ENCODE measurements at places on chromosomes 5 and 9.

DNA sequence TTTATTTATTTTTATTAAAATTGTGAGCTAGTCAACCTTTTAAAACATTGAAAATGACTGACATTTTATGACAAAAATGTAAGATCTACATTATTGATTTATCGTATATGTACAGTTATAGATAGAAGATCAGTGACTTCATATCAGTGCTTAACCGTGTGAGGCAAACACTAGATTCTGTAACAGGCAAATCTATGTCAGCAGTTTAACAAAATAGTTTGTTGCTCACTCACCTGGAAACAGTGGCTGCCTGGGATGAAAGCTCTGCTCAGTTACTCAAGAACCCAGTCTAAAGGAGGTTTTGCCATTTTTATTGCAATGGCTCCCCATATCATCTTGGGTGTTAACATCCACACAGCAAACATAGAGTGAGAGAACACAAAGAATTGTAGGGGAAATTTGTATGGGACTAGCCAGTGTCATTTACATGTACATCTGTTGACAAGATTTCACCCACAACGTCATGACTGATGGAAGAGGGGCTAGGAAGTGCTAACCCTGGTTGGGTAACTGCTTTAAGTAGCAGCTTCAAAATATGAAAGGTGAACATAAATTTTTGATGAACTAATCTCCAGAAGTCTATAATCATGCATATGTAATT is 49.0 kb downstream of the SGCD start:
- no peaks in the 10 kb centered on the region for H3K27me3 ChIP-seq
- H3K4me3 ChIP-seq = no peak overlapping the region
- H3K4me1 ChIP-seq = no peaks in the 10 kb centered on the region
- H3K36me3 ChIP-seq = no peaks in the 10 kb centered on the region
- DNase-seq = no peak

DNA sequence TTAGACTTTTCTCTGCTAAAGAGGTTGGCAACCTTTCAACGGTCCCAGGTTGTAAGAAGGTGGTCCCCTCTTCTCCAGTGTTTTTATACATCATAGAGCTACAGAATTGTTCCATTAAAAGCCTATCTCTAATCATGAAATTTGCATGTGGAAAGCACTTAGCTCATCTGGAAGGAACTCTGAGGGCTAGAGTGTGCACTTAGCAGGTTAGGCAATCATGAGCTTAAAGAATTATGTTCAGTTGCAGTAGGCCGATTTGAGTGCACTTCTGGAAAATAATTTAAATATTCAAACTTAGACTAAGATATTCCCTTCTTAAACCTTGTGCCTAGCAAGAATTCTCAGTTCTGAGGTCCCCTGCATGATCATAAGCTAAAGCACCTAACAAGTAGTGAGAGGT is 468.7 kb downstream of the SPATA31D1 start:
- no peak overlapping the region for H3K27ac ChIP-seq
- H3K4me1 ChIP-seq = peaks cover 15% of the 10 kb centered on the region
- no peaks in the 10 kb centered on the region for H3K27me3 ChIP-seq
- no peaks in the 10 kb centered on the region for H3K36me3 ChIP-seq
- no peak for DNase-seq

- H3K36me3 ChIP-seq = no peaks in the 10 kb centered on the region
- H3K4me1 ChIP-seq = no peaks in the 10 kb centered on the region
- H3K27ac ChIP-seq = no peak overlapping the region
- no peaks in the 10 kb centered on the region for H3K27me3 ChIP-seq
- no peak overlapping the region for H3K4me3 ChIP-seq
- DNase-seq = no peak
Measured at GRCh38 chr5:78923622-78923970, 61.5 kb downstream of the ARSB start.

DNA sequence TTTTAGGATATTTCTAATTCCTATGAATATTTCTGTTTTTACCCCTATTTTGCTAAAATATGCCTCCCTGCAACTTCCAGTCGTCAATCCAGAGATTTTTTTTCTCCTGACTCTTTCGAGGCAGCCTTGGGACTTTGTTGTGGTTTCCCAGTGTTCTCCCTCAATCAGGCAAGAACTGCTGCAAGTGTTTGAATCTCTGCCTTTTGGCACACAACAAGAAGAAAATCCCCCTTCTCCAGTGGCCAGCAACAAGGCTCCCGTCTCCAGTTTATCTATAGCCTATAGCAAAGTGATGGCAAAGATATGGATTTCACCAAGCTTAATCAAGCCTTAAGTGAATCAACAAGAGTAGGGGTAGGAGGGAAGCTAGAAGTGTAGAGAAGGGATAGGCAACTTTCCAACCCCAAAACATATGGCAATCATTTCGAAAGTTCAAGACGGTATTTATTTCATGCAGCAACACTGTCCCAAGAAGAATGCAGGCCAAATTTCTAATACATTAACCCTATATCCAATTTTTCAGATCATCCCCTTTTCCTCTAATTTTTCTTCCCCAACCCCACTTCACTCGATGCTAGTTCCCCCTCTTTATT is 37.7 kb upstream of the PAPPA start:
- H3K27ac ChIP-seq = no peak overlapping the region
- no peaks in the 10 kb centered on the region for H3K4me1 ChIP-seq
- H3K36me3 ChIP-seq = no peaks in the 10 kb centered on the region
- DNase-seq = no peak

DNA sequence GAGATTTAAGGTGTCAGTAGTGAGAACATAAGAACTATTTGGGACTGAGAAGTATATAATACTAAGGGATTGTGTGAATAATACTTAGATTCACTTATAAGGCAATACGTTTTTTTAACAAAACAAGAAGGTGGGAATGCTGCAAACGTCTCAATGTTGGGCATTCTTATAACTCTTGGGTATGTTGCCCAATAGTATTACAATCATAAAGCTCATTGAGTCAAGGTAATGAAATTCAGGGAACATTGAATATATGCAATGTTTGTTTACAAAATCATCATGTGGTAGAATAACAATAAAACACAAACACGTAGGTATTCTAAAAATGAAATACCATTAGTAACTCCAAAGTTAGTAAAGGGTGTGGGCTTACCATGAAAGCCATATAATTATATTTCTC is 400.7 kb downstream of the KIAA0825 start:
- no peaks in the 10 kb centered on the region for H3K27me3 ChIP-seq
- H3K4me1 ChIP-seq = no peaks in the 10 kb centered on the region
- H3K27ac ChIP-seq = no peak overlapping the region
- H3K4me3 ChIP-seq = no peak overlapping the region

- H3K4me3 ChIP-seq = no peak overlapping the region
- no peaks in the 10 kb centered on the region for H3K36me3 ChIP-seq
- no peak overlapping the region for H3K27ac ChIP-seq
- H3K27me3 ChIP-seq = no peaks in the 10 kb centered on the region
- no peaks in the 10 kb centered on the region for H3K4me1 ChIP-seq
Measured at GRCh38 chr5:107295914-107296313, 374.8 kb downstream of the EFNA5 start.

DNA sequence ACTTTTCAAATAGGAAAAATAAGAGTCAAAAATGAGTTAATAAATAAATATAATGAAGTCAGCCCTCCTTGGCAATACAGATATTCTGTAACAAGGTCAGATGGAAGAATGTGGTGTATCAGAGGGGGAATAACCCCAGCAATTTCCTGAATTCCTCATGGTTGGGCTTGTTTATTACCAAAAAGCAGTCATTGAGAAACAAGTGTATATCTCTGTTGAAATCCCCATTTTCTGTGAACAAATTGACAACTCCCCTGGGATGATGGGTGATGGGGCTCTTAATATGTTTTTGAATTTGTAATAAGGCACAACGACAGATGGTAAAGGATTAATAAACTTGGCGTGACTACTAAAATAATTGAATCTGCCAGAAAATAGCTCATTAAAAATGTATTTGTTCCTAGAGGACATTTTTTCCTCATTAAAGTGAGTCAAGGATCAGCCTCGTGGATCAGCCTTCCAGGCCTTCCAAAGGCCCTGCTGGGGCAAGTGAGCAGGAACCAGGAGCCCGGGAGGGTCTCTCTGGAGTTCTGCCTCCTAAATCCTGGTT is 34.2 kb downstream of the THBS4 start:
- no peaks in the 10 kb centered on the region for H3K4me1 ChIP-seq
- H3K4me3 ChIP-seq = no peak overlapping the region
- no peak overlapping the region for H3K27ac ChIP-seq
- DNase-seq = no peak
- no peaks in the 10 kb centered on the region for H3K36me3 ChIP-seq
- no peaks in the 10 kb centered on the region for H3K27me3 ChIP-seq

GRCh38 chr5:81719743-81720345 is 31.1 kb downstream of the SSBP2 start:
- no peaks in the 10 kb centered on the region for H3K27me3 ChIP-seq
- no peak for DNase-seq
- H3K36me3 ChIP-seq = no peaks in the 10 kb centered on the region
- H3K4me3 ChIP-seq = no peak overlapping the region
- H3K27ac ChIP-seq = no peak overlapping the region

DNA sequence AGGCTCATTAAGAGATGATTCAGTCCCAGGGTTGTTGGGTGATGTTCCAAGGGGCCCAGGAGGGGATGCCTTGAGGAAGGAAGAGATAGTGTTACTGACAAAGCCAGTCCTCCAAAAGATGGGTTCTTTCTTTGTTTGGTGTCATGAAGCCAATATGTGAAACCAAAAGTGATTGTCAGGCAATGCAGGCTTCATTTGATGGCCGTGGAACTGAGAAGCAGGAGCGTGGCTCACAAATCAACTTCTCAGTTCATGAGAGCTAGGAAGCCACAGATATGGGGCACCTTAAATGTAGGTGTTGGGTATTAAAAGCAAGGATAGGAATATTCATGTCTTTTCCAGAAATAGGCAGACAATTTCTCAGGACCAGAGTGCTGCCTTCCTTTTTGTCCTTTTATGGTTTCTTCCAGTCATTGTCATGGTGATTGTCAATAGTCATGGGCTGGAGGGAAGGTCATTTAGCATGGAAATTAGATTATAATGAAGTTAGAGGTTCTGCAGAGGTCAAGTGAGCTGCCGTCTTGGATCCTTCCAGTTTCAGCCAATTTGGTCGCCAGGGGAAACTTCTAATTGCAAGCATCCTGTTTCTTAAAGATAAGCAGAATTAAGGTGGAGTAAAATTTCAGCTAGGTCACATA is 393.0 kb downstream of the NTRK2 start:
- H3K36me3 ChIP-seq = no peaks in the 10 kb centered on the region
- no peaks in the 10 kb centered on the region for H3K27me3 ChIP-seq
- H3K4me1 ChIP-seq = no peaks in the 10 kb centered on the region
- H3K4me3 ChIP-seq = no peak overlapping the region

GRCh38 chr5:77239126-77239741 is 28.8 kb downstream of the PDE8B start:
- no peak overlapping the region for H3K27ac ChIP-seq
- DNase-seq = no peak
- no peaks in the 10 kb centered on the region for H3K4me1 ChIP-seq
- no peaks in the 10 kb centered on the region for H3K36me3 ChIP-seq
- no peaks in the 10 kb centered on the region for H3K27me3 ChIP-seq

DNA sequence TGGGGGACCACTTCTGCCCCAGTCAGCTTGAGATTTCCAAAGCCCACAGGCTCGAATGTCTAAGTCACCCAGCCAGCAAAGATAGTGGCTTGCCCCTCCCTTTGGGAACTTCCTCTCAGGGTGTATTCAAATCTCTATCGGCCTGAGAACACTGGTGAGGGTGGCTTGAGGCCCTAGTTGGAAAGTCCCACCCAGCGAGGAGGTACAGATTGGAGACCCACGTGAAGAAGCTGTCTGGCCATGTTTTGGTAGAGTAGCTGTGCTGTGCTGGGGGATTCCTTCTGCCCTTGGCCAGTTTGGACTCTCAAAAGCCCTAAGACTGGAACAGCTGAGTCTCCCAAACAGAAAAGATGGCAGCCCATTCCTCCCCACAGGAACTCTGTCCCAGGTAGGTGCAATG is 172.7 kb upstream of the RIOK2 start:
- no peaks in the 10 kb centered on the region for H3K36me3 ChIP-seq
- no peaks in the 10 kb centered on the region for H3K27me3 ChIP-seq
- no peak overlapping the region for H3K4me3 ChIP-seq
- no peak overlapping the region for H3K27ac ChIP-seq
- no peaks in the 10 kb centered on the region for H3K4me1 ChIP-seq

DNA sequence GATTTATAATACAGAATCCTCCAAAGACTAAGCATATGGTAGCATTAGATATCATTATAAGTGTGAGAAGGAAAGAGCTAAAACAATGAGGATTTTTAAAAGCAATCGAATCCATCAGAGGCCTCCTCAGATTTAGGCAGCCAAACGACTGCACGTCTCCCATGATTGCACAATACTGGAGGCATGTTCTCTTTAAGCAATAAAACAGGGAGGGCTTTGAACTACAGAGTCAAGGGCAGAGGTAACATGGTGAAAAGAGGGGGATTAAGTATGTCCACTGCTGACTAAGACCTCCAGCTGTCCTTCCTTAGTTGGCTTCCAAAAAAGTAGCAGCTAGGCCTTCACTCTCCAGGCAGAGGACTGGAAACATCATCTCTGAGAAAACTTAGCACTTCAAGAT is 298.7 kb upstream of the RGMB start:
- H3K4me3 ChIP-seq = no peak overlapping the region
- H3K36me3 ChIP-seq = no peaks in the 10 kb centered on the region
- no peaks in the 10 kb centered on the region for H3K27me3 ChIP-seq
- DNase-seq = no peak
- no peak overlapping the region for H3K27ac ChIP-seq

DNA sequence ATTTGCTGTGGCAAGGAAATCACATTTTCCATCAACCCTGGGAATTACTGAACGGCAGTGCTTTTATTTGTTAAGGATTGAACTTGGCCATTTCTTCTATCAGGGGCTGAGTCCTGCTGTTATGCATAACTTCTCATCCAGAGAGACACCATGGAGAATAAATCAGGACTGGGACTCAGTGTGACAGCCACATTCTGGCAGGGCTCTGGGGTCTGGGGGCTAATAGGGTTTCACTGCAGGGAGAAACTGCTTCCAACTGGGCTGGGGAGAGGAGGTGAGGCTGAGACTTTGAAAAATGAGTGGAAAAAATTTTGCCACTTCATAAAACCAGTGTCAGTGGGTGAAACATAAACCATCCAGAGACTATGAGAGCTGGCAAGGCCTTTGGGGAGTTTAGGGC is 95.7 kb upstream of the ALDH1B1 start:
- no peak for DNase-seq
- no peak overlapping the region for H3K4me3 ChIP-seq
- H3K4me1 ChIP-seq = no peaks in the 10 kb centered on the region
